Activated CD8-positive, alpha-beta memory T cell treated with anti-CD3 and anti-CD28 coated beads for 1 hour (primary cell): ENCODE measurements at places on chromosomes 5 and 9.

DNA sequence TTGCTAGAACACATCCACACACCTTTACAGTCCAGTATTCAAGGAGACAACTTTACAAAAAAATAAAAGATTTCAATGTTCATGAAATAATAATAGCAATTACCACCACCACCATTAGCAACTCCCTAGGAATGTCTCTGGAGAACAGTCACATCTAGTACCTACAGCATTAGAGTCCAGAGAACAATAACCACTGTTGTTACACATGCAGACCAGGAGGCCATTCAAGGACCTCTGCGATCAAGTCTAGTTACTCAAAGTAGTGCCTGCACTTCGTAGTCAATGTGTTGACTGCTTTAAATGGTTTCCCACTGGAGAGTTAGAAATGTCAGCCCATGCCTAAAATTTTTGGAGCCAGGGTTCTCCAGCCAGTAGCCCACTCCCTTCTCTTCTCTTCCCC lies 244.4 kb downstream of the DEPDC1B start:
- DNase-seq, result no peak

DNA sequence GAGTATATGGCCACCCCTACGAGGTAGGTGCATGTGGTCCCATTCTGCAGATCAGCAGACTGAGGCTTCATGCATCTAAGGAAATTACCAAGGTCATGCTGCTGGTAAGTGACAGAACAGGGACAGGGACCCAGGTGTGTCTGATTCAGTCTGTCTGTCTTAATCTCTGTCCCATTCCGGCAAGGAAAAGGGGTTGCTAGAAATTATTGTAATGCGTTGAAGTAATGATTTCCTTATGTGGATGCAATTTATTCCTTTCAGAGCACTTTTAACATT lies 76.8 kb downstream of the AMBP start:
- no peak for DNase-seq

- no peak for DNase-seq
These were observed 259.3 kb downstream of the FANCC start for GRCh38 chr9:95058121-95058785.

DNA sequence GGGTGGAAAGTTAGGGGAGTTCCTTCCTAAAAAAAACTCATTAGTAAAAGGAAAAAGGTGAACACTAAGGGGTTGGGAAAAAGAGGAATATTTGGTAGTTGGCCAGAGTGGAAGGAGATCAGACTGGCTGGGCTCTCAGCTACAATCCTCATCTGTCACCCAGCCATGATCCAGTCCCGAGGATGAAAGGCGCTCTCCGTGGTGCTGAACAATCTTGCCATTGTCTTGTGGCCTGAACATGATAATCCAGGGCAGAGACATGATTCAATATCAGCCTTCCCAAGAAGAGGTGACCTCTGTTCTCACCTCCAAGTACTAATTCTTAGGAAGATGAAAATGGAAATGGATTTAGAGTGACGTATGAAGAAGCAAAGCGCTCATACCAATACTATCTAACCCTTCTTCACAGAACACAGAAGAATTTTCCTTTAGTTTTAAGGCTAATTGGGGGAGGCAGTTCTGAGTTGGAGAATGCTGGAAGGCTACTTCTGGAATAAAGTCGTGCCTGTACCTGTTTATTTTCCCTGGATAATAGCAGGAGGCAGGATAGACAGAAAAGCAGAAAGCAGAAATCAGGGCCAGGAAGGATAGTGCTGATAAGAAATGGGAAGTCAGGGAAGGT lies 36.6 kb upstream of the MYORG start:
- no peak for DNase-seq

- no peak for DNase-seq
These were observed 8.8 kb downstream of the RXRA start for GRCh38 chr9:134335061-134335460.

- no peak for DNase-seq
These were observed 259.2 kb downstream of the ARRDC3 start for GRCh38 chr5:91123901-91124300.

- DNase-seq, result no peak
These were observed 186.9 kb upstream of the TRIM32 start for GRCh38 chr9:116499986-116500871.

DNA sequence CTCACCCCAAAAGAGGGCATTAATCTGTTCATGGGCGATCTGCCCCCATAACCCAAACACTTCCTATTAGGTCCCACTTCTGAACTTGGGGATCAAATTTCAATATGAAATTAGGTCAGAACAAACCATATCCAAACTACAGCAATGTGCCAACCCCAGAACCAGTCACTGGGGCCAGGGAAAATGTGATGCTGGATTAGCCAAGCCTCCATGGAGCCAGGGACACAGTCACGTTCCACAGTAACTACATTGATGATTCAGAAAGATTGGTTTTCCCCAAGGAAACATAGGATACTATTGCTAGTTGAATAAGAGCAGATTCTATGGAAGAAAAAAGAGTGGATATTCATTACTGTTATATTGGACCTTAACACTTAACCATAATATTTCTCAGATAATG lies 84.2 kb downstream of the GIN1 start:
- DNase-seq, result no peak

GRCh38 chr9:78769690-78770089 lies 472.8 kb downstream of the PSAT1 start:
- no peak for DNase-seq

GRCh38 chr9:72203205-72203803 lies 54.1 kb downstream of the GDA start:
- no peak for DNase-seq

DNA sequence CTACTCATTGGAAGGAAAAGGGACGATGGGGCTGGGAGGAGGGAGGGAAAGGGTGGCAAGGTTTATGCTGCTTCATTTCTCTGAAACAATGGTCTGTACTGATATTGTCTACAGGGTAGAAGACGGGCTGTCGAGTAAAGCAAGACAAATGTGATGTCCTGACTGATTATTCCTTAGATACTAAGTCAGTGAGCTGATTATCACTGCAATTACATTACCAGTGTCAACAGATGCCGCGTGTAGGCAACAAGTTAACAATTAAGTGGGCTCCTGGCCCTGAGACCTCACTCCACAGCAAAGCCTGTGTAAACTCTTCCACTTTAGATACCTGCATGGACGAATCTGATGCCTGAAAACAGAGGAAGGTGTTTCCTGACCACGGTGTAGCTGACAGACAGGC lies 602.8 kb downstream of the IRX1 start:
- no peak for DNase-seq

- no peak for DNase-seq
These were observed 18.0 kb upstream of the GDA start for GRCh38 chr9:72131206-72131605.

GRCh38 chr9:113480612-113481011 lies 17.1 kb downstream of the RGS3 start:
- no peak for DNase-seq

- no peak for DNase-seq
These were observed 64.1 kb downstream of the ZFAND5 start for GRCh38 chr9:72300873-72301272.

DNA sequence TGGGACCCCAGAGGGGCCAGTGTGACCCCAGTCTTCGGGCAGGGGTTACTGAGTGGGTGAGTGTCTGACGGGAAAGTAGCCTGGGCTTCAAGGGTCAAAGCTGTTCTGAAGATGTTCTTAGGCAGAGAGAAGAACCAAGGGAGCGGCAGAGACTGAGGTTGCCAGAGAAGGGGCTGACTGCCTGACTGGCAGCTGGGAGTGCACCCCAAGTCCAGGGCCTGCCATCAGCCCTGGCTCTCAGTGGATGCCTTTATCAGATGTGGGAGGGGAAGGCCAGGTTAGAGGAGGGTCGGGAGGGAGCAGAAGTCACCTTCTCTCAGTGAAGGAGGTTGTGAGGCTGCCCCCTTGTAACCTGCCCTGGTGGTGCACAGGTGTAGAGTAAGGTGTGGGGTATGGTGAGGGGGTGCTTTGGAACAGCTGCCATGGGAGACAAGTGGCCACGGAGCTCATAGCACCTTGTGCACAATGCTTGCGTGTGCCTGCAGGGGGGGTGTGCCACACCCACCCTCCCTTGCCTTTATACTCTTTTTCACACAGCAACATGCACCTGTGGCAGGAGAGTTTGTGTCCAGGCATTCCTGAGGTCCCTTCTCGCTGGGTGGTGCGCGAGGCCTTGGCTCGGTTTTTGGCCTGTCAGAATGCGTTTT lies 18.9 kb downstream of the RALGPS1 start:
- DNase-seq, result no peak

DNA sequence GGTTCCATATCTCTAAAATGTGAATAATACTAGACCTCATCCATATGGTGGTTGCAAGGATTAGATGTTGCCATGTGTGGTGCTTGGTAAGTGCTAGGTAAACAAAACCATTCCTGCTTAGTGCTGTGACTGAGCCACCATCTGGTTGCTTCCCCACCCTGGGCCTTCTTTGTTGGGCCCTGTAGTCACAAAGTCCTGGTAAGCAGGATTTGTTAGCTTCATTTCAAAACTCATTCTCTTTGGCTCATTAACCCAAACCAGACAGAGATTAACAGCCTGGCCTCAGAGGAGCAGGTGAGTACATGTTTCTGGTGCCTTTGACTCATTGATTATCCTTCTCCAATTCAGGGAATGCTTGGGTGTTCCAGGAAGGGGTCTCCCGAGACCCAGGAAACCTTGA lies 240.2 kb downstream of the ARHGAP26 start:
- no peak for DNase-seq

GRCh38 chr9:133916159-133916541 lies 76.0 kb downstream of the VAV2 start:
- DNase-seq, result no peak

GRCh38 chr5:52190737-52191136 lies 597.0 kb upstream of the ITGA1 start:
- DNase-seq, result no peak

DNA sequence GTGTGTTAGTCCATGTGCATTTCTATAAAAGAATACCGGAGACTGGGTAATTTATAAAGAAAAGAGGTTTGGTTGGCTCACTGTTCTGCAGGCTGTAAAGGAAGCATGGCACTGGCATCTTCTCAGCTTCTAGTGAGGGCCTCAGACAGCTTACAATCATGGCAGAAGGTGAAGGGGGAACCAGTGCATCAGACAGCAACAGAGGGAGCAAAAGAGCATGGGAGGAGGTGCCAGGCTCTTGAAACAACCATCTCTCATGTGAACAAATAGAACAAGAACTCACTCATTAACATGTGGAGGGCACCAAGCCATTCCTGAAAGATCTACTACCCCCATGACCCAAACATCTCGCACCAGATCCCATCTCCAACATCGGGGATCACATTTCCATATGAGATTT lies 89.2 kb upstream of the IL33 start:
- no peak for DNase-seq

DNA sequence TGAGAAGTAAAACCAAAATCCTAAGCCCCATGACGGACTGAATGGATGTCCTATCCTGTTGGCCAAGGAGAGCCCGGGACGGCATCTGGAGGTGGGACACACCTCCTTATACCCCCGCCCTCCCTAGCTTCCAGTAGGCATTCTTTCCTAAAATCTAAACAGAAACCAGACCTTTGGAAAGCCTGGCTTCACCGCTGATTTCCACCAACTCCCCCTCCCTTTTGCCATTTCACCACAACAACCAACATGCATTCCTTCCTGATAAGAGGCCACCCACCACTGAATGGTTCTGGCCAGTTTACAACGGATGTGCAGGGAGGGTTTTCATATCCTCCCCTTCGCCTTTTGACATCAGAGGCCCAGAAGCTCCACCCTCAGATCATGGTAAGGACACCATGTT lies 9.2 kb upstream of the RARS1 start:
- no peak for DNase-seq

GRCh38 chr5:37825334-37825915 lies 14.4 kb downstream of the GDNF start:
- no peak for DNase-seq

- DNase-seq, result no peak
These were observed 115.6 kb upstream of the COL5A1 start for GRCh38 chr9:134525841-134526583.

GRCh38 chr5:145511351-145511750 lies 323.8 kb downstream of the PRELID2 start:
- no peak for DNase-seq

DNA sequence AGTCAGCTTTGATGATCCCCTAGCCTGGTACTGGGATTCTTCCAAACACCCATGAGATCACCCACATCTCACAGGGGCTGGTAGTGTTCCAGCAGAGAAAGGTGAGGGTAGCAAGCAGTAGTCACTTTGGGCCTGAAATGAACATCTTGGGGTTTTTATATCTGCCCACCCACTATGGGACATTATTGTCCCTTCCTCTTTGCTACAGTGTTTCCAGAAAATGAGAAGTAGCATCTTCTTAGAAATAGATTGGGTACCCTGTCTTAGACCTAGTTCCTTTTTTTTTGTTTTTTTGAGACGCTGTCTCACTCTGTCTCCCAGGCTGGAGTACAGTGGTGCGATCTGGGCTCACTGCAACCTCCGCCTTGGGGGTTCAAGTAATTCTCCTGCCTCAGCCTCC lies 249.2 kb upstream of the ANKRD55 start:
- DNase-seq, result no peak

DNA sequence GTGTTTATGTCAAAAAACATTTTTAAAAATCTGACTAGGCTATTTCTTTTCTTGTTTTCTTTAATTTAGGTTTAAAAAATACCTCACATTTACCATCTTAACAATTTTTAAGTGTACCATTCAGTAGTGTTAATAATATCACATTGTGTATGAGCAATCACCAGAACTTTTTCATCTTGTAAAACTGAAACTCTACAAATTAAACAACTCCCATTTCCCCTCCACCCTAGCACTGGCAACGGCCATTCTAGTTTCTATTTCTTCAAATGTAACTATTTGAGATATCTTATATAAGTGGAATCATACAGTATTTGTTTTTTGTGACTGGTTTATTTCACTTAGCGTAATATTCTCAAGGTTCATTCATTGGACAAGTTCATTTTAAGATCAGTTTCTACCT lies 27.7 kb downstream of the PLCXD3 start:
- no peak for DNase-seq

DNA sequence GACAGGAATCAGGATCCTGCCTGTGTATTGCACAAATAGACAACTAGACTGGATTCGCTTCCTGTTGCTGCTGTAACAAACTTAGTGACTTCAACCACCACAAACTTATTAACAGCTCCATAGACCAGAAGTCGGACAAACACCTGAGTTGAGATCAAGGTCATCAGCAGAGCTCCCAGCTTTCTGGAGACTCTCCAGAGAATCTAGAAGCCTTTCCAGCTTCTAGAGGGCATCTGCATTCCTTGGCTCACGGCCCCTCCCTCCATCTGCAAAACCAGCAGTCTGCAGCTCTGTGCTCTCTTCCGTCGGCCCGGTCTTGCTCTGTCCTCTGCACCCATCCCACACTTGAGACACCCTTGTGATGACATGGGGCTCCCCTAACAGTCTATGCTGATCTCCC lies 99.1 kb downstream of the KCNT1 start:
- no peak for DNase-seq

DNA sequence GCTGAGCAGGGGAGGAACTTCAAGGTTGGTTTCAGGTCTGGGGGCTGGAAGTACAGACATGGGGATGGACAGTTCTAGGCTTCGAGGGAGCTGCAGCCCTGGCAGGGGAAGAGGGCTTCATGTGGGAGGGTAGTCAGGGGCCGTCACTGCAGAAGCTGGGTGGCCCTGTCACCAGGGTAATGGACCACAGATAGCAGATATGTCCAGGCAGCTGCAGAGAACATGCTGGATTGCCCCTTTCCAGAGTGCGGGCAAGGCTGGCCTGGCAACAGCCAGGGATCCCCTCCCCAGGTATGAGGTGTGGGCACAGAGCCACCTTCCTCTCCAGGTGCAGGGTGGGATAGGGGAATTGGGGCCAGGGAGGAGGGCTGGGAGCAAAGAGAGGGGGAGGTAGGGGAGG lies 206.5 kb downstream of the GADD45G start:
- DNase-seq, result no peak

- no peak for DNase-seq
These were observed 126.3 kb downstream of the UNC13B start for GRCh38 chr9:35287987-35288632.
